NCI-H345 (cell line): ENCODE measurements at places on chromosomes 1 and 21.
A peak's percentile ranks its signal among the peaks of the same experiment; 100 is the strongest.

GRCh38 chr1:151542710-151543129 is 2.6 kb downstream of the TUFT1 start:
- peak; percentile 19 for DNase-seq

DNA sequence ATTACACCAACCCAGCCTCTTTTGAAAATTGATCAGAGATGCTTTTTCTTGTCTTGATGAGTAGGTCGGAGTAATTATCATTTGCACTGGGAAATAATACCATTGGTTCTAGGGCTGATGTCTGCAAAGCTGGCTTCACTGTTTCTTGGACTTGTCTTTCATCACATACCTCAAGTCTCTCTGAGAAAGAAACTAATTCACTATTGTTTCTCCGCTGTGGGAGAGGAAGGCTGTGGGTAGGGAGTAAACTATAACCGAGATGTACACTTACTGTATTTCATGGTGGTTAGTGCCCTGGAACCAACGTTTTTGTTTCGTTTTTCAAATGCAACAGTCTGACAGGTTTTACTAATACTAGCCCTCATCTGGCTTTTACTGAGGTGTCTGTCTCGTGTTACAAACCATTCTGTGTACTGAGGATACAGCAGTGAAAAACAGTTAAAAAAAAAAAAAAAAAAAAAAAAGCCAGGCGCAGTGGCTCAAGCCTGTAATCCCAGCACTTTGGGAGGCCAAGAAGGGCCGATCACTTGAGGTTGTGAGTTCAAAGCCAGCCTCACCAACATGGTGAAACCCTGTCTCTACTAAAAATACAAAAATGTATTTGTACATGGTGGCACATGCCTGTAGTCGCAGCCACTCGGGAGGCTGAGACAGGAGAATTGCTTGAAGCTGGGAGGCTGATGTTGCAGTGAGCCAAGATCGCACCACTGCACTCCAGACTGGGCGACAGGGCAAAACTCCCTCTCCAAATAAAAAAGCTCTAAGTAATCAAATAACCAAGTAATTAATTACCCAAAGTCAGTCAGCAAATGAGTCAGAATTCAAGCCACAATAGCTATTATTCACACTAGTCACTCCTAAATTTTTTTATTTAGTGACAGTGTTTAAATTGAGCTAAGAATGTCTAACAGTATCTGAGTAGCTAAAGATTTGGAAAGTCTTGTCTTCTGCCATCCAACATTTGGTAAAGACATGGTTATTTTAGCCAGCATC is 23.3 kb downstream of the TOMM20 start:
- DNase-seq = no peak

- no peak for DNase-seq
These were observed 11.2 kb upstream of the LEPR start for GRCh38 chr1:65409314-65409713.

GRCh38 chr1:6279613-6280383 is 18.9 kb upstream of the GPR153 start:
- no peak for DNase-seq

DNA sequence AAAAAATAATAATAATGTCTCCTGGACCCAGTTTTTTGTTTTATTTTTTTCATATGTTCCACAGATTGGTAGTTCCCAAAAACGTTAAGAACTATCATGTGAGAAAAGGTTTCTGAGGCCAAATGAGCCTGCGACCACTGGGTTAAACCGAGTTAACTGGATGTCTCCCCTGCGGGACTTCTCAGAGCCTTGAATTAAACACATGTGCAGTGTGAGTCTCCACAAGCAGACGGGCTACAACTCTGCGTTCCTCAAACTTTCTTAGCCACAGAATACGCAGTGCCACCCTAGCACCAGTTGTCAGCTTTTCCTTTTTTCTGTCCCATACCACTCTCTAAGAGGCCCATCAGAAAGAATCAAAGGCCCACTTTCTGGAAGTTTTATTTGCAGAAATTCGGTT is 97.9 kb downstream of the LACTBL1 start:
- DNase-seq = no peak

DNA sequence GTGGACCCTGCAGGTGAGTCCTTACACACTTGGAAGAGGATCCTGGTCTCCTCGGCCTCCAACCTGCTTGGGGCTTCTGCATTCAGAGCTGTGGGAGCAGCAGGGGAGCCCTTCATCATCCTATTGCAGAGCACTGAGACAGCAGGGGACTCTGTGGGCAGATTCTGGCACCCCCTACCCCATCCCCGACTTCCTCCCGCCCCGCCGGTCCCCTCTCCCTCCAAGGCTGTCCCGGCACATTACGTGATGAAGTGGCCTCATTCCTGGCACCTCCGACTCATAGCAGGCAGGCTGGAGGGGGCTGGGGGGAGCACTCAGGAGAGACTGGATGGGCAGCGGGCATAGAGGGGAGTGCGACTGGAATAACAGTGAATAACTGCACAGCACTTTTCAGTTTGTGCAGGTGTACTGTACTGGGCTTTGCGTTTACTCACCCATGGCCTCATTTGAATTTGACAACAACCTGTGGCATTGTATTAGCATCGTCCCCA is 394.1 kb downstream of the MATN1 start:
- no peak for DNase-seq

- DNase-seq = no peak
These were observed 5.2 kb downstream of the AGMAT start for GRCh38 chr1:15579683-15580047.

DNA sequence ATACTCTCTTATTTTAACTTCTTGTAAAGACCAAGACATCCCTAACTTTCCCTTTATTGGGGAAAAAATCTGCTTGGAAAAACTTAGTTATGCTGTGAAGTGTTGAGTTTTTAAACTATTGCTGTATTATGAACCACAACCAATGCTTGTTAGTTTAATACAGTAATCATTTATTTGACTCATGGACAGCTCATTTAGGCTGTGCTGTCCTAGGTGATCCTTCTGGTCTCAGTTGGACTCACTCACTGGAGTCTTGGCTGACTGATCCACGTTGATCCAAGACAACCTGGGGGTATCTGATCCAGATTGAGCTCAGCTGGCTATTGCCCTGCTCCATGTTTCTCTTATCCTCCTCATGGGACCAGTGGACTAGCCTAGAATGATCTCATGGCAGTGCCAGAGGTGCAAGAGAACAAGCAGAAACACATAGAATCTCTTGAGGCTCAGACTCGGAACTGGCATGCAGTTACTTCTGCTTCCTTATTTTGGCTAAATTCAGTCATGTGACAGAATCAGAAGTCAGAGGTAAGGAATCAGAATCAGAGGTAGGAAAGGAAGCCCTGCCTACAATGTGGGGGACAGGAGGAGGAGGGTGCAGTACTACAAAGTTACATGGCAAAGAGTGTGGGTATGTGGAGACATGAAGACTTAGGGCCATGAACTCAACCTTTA is 156.5 kb downstream of the FGGY start:
- no peak for DNase-seq

GRCh38 chr1:145997016-145997717 is 788 bp upstream of the TXNIP start:
- DNase-seq = peak; percentile 58

DNA sequence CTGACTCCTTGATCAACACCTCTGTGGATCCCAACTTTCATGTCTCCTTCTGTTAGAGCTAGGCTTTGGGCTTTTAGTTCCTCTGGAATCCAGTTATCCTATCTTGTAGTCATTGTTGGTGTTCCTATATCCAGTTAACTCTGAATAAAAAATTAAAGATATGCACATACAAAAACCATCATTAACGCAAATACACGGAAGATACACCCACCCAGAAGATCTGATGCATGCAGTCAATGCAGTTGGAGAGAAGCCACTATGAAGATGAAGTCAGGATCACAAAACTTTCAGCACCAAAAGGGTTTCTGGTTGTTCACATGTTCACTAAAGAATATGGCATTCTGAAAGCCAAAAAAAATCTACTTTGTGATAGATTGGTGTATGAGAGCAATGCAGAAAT is 123.6 kb upstream of the LHX8 start:
- no peak for DNase-seq

DNA sequence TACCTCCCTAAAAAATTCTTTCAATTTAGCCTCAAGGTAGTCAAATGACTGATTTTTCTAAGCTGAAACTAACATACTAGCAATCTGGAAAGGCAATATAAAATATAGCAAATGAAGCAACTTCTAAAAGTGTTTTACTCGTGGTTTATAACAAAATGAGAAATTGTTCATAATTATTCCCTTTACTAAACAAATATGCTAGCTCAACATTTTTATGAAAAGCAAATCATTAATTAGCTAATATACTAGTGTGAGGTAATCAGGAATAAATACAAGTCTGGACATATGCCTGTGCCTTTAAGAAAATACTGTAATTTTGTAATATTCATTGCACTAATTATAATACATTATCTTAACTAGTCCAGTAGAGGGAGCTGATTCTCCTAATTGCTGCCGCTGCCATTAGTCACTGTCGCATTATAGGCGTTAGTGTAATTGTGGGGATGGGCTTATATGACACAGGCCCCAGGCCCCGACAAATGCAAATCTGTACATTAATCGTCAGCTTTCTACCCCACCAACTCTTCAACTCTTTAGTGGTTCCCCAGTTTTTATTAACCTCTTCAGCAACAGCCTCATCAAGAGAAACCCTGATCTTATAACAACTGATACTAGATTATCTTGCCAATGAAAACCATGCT is 160.9 kb downstream of the GABPA start:
- DNase-seq = peak; percentile 23
